ENCODE measurements at places on chromosomes 16 and 17. TPM values are rescaled to one million over a fixed set of nuclear protein-coding genes. Genes with fewer than 3 reads are reported as not detected.

- no peaks in the 10 kb centered on the region for H3K4me1 ChIP-seq
- H3K27me3 ChIP-seq, result no peaks in the 10 kb centered on the region
- no peak overlapping the region for H3K4me3 ChIP-seq
- no peak overlapping the region for H3K27ac ChIP-seq
- DNase-seq, result no peak
Observed at GRCh38 chr17:45110676-45111611, 21.4 kb downstream of the PLCD3 start.

DNA sequence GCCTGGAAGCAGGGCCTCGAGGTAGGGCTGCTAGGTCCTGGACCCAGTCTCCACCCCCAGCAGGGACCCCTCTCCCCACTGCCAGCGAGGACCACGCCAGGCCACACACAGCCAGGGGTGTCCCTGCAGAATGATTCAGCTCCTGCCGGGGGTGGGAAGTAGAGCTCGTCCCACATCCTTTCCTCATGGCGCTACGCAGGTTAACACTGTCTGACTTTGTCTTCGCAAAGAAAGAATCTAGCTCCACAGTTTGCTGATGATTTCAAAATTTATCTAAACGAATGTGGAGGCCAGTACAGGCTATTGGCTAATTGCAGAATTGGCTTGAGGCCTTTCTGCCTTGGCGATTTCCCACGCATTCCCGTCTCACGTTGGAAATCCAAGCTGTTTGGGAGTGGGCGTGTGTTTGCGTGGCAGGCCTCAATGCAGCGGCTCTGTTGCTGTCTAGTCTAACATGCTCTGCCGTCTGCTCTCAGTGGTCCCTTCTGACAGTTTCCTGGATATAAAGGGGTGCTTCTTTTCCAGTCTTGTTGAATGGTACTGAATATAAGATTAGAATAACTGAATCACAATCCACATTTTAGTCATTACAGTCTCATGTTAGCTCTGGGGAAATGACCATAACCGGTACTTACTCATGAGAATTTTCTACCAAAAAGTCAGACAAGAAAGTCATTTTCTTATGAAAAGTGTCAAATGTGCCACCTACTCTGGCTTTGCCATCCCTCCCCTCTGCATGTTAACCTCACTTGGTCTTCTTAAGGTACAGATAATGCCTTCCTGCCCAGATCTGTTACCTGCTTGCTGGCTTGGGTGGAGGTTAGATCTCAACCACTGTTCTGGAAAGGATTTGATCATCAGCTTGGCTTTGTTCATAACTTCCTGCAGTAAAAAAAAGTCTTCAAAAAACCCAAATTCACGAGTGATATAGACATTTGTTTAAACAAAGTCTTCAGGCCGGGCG is 252.4 kb downstream of the NTN1 start:
- no peak overlapping the region for H3K27ac ChIP-seq
- no peaks in the 10 kb centered on the region for H3K4me1 ChIP-seq
- no peaks in the 10 kb centered on the region for H3K36me3 ChIP-seq
- no peak for DNase-seq
- H3K4me3 ChIP-seq, result no peak overlapping the region
- no peaks in the 10 kb centered on the region for H3K27me3 ChIP-seq

- no peaks in the 10 kb centered on the region for H3K36me3 ChIP-seq
- H3K27ac ChIP-seq, result no peak overlapping the region
- H3K4me3 ChIP-seq, result no peak overlapping the region
- DNase-seq, result no peak
- no peaks in the 10 kb centered on the region for H3K27me3 ChIP-seq
Observed at GRCh38 chr16:79864781-79865391, 264.3 kb upstream of the MAF start.

DNA sequence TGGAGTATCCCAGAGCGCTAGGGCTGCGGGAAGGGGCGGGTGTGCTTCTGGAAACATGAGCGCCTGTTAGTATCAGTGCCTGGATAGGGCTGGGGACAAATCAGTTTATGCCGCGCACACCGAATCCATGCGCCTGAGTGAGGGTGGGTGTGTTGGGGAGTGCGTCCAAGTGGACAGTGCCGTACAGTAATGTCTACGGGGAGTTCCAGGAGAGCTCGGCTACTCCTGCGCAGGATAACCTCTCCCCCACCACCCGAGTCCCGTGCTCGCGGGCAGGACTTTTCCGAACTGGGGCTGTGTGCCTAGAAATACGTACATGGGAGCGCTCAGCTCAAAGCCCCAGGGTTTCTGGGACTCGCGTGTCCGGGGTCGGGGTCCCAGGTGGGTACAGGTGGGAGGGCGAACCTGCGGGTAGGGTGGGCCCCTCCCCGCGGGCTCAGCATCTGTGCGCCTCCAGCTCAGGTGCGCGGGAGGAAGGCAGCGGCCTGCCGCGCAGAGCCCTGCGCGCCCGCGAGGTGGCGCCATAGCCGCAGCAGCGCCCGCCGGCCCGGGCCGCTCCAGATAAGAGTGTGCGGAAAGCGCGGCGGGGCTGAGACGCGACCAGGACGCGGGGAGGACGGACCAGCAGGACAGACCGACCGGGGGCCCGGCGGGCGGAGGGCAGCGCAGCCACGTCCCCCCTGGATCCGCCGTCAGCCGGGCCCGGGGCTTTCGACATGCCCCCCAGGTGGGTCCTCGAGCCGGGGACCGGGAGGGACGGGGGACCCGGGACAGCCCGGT is at the start of gene HIC1:
HIC1 (plus strand) TSS at position 592 of the 780 bp plus-strand sequence. CDS start 1,588 bp downstream, outside the sequence.
- H3K4me3 ChIP-seq, result peak within 1 kb of the TSS; percentile 76
- H3K4me1 ChIP-seq, result peaks cover 33% of the 10 kb centered on the region
- H3K27me3 ChIP-seq, result peaks cover 4% of the 10 kb centered on the region
- peak; percentile 89 for DNase-seq
- H3K36me3 ChIP-seq, result peaks cover 41% of the 10 kb centered on the region

DNA sequence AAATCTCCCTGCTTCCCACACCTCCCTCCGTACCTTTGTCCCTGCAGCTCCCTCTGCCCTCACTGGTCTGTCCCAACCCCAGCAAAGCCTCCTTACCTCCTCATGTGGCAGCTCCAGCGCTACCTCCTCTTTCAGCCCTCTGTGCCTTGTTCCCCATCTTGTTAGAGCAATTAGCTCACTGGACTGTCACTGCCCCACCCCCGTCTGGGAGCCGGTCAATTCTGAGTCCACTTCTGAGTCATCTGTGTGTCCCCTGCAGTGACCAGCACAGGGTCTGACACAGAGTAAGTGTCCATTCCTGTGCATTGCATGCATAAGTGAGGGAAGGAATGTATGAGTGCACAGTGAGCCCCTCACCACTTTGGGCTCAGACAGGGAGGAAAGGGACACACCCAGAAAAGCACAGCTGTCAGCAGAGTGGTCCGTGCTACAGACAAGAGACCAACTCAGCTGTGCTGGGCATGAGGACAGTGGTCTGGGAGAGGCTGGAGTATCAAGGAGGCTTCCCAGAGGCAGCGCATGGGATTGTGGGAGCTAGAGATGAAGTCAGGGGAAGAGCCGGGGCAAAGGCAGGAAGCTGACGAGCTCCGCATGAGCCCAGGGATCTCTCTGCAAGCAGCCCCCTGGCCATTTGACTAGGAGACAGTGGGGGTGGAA is 45.9 kb downstream of the PITPNM3 start:
- no peaks in the 10 kb centered on the region for H3K36me3 ChIP-seq
- DNase-seq, result peak; percentile 72
- H3K27me3 ChIP-seq, result no peaks in the 10 kb centered on the region
- peaks cover 75% of the 10 kb centered on the region for H3K4me1 ChIP-seq
- no peak overlapping the region for H3K4me3 ChIP-seq
- H3K27ac ChIP-seq, result peak overlapping the region; percentile 63

The SLC16A6 gene
- not detected for total RNA-seq

The NHERF2 gene
- 57.3 TPM for total RNA-seq

Data from SJSA1 (cell line).